ENCODE measurements at places on chromosomes 6 and 20.

GRCh38 chr20:2521369-2522305 lies 12.9 kb upstream of the ZNF343 start:
- peak; percentile 50 for DNase-seq

DNA sequence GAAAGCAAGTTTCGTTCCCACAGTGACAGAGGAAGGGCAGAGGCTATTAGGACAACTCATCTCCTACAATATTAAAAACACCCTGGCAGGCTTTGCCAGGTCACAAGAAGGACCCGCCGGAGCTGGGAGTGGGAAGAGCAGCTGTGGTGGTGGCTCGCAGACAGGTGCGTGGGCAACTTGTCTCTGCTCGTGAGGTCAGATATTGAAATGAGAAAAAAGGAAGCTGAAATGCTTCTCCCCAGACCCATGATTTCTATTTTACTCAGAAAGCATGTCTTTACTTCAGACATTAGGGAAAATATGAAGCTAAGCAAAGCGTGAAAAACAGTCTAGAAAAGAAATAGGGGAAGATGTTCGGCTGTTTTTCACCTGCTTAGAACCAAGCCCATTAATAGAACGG lies 166.3 kb upstream of the EEF1E1 start:
- DNase-seq, result no peak

DNA sequence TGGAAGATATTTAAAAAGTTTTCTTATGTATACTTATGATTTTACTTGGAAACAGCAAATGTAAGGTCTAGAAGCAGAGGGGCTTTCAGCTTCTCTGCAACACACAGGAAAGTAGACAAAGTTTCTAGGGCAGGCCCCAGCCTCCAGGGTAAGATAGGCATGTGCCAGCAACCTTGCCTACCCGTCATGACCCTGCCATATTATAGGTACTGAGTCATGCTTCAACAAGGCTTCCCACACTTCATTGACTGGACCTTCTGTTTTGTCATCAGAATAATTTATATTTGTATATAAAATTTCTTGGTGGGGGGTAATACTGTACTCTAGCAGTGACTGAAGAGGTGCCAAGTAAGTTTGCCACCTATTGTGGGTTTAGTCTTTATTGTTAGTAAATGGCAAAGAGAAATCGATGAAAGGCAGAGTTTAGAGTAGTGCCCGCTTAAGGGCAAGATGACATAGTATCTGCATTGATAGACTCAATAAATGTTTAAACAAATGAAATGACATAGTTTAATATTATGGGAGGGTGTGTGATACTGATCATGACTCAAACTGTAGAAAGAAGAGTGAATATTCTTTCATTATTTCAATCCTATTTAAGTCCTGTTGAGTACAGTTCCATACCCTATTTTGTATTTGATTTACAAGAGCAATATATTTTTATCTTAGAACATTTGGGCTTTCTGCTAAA lies 95.6 kb downstream of the JARID2 start:
- DNase-seq, result no peak

DNA sequence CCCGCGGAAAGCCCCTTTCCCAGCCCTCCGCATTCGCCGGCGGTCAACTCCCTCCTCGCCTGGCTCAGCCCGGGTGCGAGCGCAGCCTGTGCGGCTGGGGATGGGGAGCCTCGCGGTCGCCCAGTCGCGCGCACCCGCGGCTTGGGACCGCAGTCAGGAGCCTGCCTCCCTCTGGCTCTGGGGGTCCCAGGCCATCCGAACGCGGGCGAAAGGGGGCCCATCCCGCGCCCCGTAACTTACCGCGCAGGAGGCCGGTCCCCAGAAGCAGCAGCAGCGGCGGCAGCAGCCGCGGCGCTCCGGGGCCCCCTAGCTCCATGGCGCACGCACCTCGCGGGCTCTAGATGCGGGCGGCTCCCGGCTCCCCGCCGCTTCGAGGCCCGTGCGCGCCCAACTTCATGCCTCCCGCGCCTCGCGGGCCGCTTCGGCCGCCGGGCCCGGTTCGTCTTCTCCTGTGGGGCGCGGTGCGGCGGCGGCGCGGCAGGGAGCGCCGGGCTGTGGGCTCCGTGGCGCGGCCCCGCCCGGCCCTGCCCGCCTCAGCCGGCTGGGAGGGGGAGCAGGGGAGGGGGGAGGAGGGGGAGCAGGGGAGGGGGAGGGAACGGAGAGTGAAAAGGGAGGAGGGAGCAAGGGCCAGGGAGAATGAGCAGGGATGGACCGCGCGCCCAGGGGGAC lies at the start of gene CHRNA4:
CHRNA4 (minus strand) TSS at position 500 of the 669 bp plus-strand sequence; CDS start at position 316, 184 bp downstream.
- no peak for DNase-seq

DNA sequence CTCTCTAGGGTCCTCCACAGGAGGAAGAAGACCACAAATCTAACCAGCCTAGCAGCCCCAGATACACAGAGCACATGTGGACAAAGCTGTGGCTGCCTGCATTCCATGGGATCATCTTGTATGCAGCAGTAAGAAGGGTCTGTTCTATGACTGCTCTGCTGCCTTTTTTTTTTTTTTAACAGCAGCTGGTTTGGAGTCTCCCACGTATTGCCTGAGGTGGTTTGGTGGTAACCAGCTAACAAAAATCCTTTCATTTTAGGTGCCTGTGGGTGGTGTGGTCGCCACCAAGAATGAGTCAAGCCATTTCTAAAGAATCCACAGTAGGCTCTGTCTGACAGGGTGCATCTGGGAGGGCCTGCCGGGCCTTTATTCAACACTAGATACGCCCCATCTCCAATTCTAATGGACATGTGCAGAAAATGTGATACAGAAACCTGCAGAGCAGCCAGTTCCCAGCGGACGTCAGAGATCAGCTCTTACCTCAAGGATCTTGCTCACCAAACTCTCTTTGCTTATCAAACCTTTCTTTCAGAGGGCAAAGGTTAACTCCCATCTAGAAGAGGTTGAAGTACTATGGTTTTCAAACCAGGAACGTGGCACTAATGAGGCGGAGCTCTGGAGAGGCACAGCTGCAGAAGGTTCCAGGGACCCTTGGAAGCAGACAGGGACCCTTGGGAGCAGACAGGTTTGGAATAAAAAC lies 32.0 kb downstream of the GNAS-AS1 start:
- peak; percentile 81 for DNase-seq

- no peak for DNase-seq
Observed at GRCh38 chr6:85911067-85911466, 268.4 kb upstream of the SYNCRIP start.

DNA sequence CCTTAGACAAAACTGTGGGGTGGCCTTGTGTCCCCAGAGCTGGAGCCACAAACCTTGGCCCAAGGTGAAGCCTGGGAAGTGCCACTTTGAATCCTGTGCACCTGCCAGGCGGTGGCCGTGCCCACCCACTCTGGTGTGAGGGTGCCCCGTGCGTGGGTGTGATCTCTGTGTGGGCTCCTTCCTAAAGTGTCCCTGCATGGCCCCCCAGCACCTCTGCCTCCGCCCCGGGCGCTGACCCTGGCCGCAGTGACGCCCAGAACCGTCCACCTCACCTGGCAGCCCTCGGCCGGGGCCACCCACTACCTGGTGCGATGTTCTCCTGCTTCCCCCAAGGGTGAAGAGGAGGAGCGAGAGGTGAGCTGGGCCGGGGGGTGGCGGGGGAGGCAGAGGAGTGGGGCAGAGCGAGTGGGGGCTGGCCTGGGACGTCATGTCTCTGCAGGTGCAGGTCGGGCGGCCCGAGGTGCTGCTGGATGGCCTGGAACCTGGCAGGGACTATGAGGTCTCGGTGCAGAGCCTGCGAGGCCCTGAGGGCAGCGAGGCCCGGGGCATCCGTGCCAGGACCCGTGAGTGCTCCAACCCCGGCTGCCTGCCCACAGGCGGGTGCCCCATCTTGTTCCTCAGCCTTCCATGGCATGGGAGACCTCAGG lies 18.3 kb downstream of the COL20A1 start:
- DNase-seq, result no peak

DNA sequence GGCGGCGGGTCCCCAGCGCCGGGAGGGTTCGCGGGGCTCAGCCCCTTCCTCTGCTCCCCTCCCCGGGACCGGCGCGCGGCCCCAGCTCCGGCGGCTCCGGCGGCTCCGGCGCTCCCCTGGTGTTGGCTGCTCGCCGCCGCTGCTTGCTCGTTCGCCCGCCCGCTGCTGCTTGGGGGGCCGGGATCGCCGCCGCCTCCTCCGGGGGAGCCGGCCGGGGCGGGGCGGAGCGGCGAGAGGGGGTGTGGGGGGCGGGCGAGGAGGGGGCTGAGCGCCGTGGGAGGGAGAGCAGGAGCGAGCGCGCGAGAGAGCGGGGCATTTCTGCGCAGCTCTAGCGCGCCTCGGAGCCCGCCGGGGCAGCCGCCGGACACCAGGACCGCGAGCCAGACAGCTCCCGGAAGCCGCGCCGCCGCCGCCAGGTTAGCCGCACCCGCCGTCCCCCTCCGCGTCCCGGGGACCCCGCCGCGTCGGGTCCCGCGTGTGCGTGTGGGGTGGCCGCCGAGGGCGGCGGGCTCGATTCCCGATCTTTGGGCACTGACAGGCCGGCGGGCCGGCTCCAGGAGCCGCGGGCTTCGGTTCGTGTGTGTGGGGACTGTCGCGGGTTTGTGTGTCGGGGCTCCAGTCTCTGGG lies 62.0 kb upstream of the EPB41L1 start:
- no peak for DNase-seq

GRCh38 chr20:37759761-37760209 lies 66.0 kb downstream of the CTNNBL1 start:
- DNase-seq, result no peak

DNA sequence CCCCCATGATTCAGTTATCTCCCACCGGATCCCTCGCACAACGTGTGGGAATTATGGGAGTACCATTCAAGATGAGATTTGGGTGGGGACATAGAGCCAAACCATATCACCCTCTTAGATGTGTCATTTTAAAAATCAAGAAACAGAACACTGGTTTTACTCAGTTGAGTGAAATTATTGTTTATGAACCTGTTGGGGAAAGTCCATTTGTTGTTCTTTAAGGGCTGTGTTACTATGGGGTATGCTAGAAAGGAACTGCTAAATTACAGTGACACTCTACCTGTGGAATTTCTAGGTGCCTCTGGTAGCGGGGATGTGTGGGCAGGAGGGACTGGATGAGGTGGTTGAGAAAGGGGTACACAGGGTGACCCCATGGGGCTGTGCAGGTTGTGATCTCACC lies 28.9 kb downstream of the STX11 start:
- no peak for DNase-seq

DNA sequence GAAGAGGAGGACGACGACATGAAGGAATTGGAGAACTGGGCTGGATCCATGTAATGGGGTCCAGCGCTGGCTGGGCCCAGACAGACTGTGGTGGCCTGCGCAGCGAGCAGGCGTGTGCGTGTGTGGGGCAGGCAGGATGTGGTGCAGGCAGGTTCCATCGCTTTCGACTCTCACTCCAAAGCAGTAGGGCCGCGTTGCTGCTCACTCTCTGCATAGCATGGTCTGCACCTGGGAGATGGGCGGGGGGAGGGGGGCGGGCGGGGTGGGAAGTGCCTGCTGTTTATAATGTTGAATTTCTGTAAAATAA lies 42.3 kb downstream of the CHMP4B start:
- no peak for DNase-seq

GRCh38 chr20:47561603-47562583 lies 60.2 kb downstream of the NCOA3 start:
- DNase-seq, result no peak

DNA sequence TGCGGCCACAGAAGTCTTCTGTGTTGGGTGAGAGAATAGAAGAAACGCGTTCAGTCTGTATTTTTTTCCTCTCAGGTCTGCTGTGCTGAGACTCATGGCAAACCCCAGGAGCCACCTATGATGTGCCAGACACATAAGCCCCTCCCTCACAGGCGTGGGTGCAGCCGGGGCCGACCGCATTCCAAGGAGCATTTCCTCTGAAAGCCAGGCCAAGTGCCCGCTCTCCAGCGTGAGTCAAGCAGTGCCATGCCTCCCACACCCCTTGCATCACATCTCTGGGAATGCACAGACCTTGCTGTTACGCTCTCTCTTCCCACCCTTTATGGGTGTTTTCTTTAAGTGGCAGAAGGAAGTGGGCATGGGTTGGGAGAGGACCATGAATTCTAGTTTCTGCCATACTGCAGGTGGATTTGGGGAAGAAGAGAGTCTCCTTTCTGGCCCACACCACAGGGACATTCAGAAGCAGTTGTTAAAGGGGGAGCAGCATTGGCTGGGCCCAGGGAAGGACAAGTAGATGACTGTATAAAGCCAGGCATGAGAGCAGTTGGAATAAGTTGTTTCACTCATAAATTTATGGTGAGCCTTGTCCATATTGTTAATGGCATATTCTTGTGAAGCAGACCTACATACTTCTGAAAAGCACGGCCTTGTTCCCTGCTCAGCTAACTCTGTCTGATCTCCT lies 37.1 kb upstream of the TFAP2A start:
- no peak for DNase-seq

GRCh38 chr6:137775720-137776119 lies 91.3 kb upstream of the TNFAIP3 start:
- no peak for DNase-seq

DNA sequence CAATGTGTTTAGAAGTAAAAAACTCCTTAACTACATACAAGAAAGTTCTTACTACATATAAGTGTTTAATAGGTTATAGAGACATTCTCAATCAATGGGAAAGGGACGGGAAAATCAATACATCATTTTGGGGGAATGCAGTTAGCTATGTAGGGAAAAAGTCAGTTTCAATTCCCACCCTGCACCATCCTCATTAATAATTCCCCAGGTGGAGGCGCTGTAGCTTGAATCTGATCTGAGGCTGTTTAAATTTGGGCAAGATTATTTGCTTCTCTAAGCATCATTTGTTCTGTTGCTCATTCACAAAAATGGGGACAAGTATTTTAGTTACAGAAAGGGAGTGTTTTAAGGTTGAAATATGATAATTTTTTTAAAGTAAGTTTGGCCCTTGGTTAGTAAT lies 19.1 kb downstream of the OLIG3 start:
- no peak for DNase-seq

DNA sequence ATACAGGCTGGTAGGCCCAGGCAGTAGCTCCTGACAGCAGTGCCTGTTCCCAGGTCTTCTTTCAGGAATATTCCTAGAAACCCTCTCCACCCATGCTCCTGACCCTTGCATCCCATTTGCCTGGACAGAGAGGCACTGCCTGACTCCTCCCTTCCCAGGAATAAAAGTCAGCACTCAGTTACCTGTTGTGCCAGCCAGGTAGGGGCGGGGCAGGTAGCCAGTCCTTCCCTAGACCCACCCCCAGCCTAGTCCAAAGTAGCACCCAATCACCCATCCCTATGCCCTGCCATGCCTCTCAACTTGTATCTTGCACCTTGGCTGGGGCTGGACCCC lies 129.9 kb downstream of the MRPL14 start:
- DNase-seq, result no peak

Measured in stimulated activated CD4-positive, alpha-beta T cell treated with anti-CD3 and anti-CD28 coated beads, Interleukin-1b, Interleukin-23, amount 100 ng/mL, for 48 hours (primary cell).